Vagina (tissue), 2 donors: ENCODE measurements at places on chromosomes 16 and 17. TPM values are rescaled to one million over a fixed set of nuclear protein-coding genes. Genes with fewer than 3 reads are reported as not detected.
A peak's percentile ranks its signal among the peaks of the same experiment; 100 is the strongest.

Gene KRT17
- 165 TPM for total RNA-seq

Gene TP53TG3F
- not detected for total RNA-seq

- no peak for DNase-seq
Observed at GRCh38 chr16:66653581-66654350, 42.8 kb downstream of the CMTM4 start.

GRCh38 chr16:65244787-65245186 is 122.9 kb upstream of the CDH11 start:
- no peak for DNase-seq

DNA sequence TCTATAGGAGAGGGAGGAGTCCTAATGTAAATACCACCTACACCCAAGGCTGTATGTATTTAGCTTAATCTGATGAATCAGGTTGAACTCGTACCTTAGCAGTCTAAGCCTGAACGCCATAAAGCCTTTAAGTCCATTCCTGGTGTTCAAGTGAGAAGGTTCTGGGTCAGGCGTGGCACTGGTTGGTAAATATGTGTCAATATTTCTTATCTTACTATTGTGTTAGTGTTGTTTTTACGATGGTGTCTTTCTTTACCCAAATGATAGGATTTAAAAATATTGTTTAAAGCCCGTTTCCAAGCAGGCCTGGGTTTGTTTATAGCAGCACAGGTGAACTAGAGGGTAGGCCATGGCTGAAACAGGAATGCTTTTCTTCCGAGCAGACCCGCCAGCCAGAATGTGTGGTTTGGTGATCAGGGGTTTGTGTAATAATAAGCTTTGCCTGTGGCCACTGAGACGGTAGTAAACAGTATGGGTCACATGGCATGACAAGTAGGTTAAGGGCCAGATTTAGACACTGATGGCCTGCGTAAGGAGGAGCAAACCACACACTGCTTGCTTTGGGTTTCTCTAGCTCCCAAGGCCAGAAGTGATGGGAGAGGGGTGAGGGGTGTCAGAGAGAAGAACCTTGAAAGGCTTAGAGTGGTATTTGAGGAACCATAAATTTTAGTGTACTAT is 3.3 kb downstream of the TMEM94 start:
- DNase-seq, result no peak

- no peak for DNase-seq
Observed at GRCh38 chr16:85168732-85169256, 56.5 kb upstream of the CIBAR2 start.

DNA sequence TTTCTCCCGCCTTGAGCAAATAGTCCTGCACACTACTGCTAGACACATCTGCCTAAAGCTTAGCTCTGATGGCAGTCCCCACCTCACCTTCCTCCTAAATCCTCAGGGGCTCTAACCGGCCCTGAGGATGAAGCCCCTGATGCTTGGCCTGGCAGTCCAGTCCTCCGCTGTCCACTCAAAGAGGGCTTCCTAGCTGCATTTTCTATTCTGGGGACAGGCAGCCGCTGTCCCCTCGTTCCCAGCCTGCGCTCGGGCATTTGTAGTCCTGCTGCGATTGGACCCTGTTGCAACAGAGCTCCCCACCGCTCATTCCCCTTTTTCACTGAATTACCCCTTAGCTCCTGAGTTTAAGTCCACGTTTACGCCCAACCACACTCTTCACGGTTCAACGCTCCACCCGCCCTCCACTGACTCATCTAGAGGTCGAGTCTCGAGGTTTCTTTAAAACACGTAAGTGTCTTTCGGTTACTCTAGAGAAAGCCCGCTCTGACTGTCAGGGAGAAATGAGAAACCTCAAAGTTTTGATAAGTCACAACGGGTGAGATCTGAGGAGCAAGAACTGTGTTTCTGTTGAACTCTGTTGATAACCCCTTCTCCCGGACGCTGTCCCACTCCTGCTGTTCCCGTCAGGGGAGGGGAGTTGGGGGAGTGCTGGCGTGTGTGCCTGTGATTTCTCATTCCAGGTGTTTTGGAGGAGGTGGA is 4.5 kb downstream of the CCR7 start:
- peak; percentile 87 for DNase-seq

- no peak for DNase-seq
Observed at GRCh38 chr17:40559564-40559916, 5.7 kb downstream of the CCR7 start.

GRCh38 chr16:11251525-11252481 is 4.2 kb downstream of the SOCS1 start:
- DNase-seq, result no peak

DNA sequence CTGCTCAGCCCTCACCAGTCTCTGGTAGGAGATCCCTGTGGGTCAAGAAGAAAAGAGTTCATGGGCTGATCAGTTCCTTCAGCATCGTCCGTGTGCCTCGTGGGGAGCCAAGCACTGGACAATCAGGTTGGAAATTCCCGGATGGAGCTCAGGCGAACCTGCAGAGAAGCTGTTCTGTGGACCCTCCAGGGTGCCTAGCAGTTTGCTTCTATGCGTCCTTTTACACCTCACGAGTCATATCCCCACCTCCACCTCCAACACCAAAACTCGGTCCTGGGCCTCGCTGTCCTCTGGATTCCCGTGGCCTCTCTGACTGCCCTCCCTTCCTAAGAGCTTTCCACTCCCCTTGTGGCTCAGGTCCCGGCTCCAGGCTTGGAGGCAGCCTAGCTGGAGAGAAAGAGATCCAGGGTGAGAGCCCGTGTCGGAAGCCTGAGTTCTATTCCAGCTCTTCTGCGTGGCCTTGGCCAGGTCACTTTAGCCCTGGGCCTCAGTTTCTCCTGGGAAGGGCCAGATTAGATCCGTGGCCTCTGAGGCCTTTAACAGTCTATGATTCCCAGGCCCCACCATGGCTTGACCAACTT is 26.2 kb upstream of the PIK3R6 start:
- no peak for DNase-seq

Gene TMIGD1
- not detected for total RNA-seq

Gene LRRC36
- total RNA-seq, result not detected

GRCh38 chr16:559021-559380 is 1.2 kb upstream of the PRR35 start:
- DNase-seq, result no peak

Gene CCL8
- 1.5 TPM for total RNA-seq

Gene ARHGDIG
- not detected for total RNA-seq

GRCh38 chr17:34099859-34100515 is 155.1 kb upstream of the CCL2 start:
- DNase-seq, result peak; percentile 3

Gene HOXB4
- total RNA-seq, result 1.5 TPM

Gene HOXB6
- 1.2 TPM for total RNA-seq

Gene BRIP1
- 0.98 TPM for total RNA-seq

DNA sequence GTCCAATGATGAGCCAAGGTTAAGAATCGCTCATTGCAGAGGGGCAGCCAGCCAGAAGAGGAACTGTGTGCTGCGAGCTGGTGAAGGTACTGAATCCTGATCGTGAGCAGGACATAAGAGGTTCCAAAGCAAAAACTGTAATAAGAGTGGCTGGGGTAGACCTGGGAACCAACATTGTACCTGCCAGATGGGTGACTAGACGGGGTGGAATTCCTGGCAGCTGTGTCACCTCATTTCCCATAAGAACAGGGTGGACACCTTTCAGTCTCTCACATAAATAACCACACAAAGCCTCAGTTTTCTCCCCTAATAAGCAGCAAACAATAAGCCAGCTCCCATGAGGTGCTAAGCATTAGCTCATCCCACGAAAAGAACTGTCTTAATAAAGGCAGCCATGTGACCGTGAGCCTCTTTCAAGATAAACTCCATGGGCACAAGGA is 290.3 kb downstream of the SOX9 start:
- DNase-seq, result no peak

GRCh38 chr17:34071886-34072420 is 183.1 kb upstream of the CCL2 start:
- DNase-seq, result peak; percentile 20

Gene MYH1
- not detected for total RNA-seq

GRCh38 chr17:8696426-8696825 is 48.2 kb downstream of the CCDC42 start:
- no peak for DNase-seq

Gene ZP2
- total RNA-seq, result not detected

DNA sequence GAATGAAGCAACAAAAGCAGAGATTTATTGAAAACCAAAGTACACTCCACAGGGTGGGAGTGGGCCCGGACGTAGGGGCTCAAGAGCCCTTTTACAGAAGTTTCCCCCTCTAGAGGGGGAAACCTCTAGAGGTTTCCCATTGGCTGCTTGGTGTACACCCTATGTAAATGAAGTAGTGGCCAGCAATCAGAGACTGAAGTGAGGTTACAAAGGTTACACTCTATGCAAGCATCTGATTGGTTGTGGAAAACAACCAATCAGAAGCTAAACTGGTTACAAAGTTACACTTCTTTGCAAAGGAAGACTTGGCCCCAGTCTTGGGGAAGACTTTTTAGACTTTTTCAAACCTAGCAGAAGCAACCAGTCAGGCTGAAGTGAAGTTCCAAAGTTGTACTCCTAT is 27.1 kb downstream of the CRAMP1 start:
- no peak for DNase-seq

- DNase-seq, result no peak
Observed at GRCh38 chr16:77596261-77596660, 126.1 kb upstream of the NUDT7 start.

DNA sequence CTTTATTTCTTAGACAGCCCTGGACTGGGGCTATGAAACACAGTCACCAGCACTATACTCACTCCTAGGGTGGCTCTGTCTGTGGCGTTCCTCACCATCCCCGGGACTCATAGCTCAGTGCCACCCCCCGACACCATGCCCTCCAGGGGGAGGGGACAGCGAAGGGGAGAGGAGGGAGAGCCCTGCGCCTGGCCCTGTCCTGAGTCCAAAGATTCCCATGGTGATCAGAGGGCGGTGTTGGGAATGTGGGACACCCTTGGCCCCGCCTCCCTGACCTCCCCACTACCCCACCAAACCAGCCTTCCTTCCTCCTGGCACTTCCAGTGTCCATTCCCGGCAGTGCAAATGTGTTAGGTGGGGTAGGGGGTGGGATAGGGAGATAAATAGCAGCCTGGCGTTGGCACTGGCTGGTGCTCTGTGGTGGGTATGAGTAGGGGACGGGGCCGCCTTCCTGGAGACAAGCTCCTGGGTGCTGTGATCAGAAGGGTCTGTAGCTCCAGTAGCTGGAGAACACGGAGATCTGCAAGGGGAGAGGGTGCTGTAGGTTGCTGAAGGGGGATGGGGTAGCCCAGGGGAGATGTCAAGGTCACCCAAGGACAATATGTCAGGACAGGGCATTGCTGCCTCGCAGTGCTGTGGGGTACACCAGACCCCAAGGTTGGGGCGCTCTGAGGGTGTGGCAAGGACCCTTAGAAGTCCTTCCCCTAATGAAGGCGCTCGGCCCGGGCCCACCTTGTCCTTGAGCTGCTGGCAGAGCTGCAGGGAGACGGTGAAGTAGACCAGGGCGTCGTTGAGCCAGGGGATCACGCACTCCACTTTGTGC is 2.0 kb downstream of the SMIM22 start:
- no peak for DNase-seq

Gene SMIM5
- total RNA-seq, result 2.2 TPM

DNA sequence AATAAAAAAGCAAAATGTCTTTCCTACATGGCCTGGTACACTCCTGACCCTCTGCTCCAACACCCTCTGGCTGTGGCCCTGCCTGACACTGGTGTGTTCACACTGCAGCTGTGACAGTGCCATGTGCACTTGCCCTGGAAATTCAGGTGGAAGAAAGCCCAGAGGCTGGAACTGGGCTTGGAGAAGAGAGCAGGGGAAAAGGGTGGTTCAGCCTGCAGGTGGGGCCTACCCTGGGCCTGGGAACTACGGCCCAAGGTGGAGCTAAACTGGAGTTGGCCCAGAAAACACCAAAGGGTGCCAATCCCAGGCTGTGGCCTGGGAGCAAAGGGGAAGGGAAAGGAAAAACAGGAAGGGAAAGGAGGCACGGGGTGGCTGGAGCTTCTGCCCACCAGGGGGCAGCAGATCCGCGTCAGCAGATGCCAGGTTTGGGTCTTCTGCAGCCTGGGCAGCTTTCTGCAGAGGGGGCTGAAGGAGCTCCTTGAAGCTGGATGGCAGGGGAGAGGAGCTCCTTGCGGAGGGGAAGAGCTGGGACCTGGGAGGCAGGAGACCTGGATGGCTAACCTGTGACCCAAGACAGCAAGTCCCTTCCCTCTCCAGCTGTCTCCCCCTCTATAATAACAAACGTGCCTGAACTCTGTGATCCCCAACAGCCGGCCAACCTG is 15.4 kb upstream of the CTCF start:
- DNase-seq, result no peak

DNA sequence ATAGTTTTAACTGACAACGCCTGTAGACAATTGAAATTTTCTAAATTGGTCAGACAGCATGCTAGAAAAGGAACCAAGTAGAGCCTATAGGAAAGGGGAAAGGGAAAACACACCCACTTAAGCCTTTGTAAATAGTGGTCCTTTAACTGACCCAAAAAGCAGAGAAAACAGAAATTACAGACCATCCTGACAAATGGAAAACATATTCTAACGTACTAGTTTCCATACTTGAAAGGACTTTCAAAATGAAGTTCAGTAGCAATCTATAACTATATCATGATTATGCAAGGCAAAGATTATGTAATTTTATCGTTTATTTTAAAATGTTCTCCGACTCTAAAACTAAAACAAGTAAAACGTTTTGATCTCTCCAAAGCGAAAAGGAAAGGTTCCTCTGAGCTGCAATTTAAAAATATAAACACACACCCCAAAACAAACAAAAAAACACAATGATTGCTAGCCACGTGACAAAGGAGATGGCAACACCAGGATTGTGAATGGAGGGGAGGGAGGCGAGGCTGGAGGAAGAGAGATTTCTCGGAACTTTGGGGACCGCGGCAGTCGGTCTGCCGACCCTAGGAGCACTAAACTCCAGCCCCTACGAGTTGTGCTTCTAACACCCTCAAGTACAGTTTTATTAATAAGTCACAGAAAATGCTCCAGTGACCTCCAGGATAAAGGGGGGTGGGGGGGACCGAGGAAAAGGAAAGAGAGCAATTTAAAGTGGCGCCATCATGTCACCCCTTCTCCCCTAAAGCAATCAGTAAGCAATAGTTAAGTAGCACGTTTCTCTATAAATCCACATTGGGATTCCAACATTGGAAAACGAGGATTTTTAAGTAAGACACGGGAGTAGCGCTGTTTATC is 1.7 kb downstream of the KANSL1 start:
- DNase-seq, result no peak

DNA sequence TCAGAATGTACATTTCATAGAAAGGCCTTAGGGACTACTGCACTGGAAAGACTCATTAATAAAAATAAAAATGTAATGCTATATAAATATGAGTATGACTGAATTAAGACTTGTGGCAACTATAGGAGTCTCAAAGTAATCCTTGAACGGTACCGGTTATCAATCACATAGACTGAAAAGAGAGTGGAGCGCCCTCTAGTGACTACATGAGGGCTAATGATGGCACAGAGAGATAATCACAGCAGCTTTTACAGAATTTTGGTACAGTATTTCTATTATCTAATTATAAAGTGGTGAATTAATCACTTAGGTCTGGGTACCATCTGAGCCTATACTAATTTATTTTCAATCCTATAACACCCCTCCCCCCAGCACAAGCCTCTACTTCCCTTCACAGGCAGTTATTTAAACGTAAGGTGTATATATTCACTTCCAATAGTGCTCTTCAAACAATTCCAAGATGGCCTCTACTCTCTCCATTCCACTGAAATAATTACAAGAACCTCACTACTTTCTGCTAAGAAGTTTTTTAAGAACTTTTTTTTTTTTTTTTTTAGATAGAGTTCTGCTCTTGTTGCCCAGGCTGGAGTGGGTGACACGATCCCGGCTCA is 40.7 kb upstream of the ANKFY1 start:
- no peak for DNase-seq
